M059J (cell line): ENCODE measurements at places on chromosomes 7 and 10.
A peak's percentile ranks its signal among the peaks of the same experiment; 100 is the strongest.

DNA sequence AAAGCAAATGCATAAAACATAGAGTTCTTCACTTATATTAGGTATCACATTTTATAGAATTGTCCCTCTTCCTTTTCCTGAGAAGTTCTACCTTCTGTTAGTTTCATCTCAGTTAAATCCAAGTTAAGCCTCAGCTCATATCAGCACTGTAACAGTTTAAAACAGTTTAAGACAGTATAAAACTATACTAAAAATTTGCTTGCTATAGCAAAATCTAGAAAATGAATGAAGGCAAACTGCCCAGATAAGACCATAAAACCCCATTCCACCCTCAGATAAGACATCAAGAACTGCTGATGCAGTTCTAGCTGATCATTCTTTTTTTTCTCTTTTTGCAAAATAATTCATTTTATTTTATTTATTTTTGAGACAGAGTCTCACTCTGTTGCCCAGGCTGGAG is 177.2 kb downstream of the RNF133 start:
- no peak for DNase-seq

- DNase-seq = no peak
These were observed 6.5 kb downstream of the TBRG4 start for GRCh38 chr7:45104844-45105587.

DNA sequence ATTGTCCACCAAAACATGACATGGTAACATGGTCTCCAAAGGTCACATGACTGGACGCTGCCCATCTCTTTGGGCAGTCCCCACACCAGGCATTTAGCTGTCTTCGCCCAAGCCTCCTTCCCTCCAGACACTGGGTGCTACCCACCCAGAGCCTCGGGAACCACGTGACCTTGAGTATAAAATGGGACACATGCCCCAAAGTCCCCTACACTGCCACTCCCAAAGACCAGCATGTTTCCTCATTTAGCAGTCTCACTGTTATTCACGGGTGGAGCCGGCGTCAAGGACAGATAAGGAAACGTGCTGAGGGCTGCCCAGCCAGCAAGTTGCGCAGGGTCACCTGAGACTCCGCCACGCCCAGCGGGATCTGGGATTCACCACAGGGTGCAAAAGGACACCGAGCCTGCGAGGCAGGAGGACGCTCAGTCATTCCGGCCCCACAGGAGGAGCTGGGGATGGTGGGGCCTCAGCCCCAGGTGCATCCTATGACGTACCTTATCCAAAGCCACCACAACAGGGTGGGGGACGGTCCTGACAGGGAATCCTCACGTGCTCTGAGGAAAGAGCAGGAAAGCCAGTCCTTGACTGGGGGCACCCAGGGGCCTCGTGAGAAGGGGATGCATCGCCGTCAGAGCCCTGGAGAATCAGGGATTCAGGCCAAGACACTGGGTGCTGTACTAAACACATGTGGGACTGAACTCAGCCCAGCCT is 226.9 kb downstream of the TNS3 start:
- DNase-seq = no peak

DNA sequence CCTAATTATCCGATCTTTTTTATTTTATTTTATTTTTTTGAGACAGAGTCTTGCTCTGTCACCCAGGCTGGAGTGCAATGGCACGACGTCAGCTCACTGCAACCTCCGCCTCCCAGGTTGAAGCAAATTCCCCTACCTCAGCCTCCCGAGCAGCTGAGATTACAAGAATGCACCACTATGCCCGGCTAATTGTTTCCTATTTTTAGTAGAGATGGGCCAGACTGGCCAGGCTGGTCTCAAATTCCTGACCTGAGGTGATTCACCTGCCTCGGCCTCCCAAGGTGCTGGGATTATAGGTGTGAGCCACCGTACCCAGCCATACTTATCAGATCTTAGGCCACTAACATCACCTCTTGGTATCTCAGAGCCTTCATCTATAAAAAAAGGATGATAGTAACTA is 4.9 kb downstream of the SLC25A13 start:
- no peak for DNase-seq

DNA sequence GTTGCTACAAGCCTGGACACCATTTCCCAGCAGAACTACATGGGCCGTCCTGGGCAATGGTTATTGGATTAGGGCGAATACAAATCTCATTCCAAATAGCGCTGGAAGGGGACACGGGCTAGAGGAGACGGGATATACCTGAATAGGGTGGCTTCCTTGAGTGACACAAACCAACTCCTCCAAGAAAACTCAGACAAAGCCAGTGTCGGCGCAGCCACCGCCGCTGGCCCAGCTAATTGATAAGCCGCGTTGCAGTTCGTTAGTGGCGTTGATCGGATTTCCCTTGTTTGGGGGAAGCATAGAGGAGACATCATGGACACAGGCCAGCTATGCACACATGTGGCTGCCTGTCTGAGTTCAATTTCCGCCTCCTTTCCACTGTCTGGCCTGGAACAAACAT is 55.7 kb downstream of the EBF3 start:
- no peak for DNase-seq

DNA sequence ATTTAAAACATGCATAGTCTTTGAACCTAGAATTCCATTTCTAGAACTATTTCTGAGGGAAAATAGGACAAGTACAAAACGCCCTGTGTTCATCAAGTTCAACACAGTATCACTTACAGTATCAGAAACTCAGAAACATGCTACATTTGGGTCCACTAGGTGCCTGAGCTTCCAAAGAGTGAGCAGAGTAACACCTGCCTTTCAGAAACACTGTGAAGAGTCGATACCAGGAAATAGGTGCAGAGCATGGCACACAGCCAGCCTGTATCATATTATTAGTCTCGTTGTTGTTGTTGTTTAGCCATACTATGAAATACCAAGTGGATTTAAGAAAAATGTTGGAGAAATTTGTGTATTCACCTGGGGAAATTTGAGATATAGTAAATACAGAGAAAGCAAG is 392.1 kb upstream of the MGMT start:
- no peak for DNase-seq

- peak; percentile 63 for DNase-seq
These were observed 78.1 kb downstream of the CXCL12 start for GRCh38 chr10:44306762-44307161.

- no peak for DNase-seq
These were observed 15.5 kb downstream of the ARHGAP12 start for GRCh38 chr10:31912898-31913850.

- DNase-seq = no peak
These were observed 18.4 kb upstream of the GPR146 start for GRCh38 chr7:1025743-1026581.
